Left renal pelvis (tissue), 4 donors: ENCODE measurements at places on chromosomes 13 and 19. TPM values are rescaled to one million over a fixed set of nuclear protein-coding genes. Genes with fewer than 3 reads are reported as not detected.

EMP3 gene
- 79.1 TPM for polyA plus RNA-seq

CLEC4G gene
- 0.31 TPM for polyA plus RNA-seq

KIR2DL3 gene
- polyA plus RNA-seq = not detected

CYP4F3 gene
- polyA plus RNA-seq = 0.89 TPM

VWA8 gene
- 21.4 TPM for polyA plus RNA-seq

ZNF99 gene
- polyA plus RNA-seq = 0.70 TPM

OR7C1 gene
- 0.59 TPM for polyA plus RNA-seq

TSC22D1 gene
- 255 TPM for polyA plus RNA-seq

LRCH1 gene
- 30.1 TPM for polyA plus RNA-seq

SLC7A1 gene
- polyA plus RNA-seq = 15.8 TPM

TEX101 gene
- polyA plus RNA-seq = 0.11 TPM

CEACAM16 gene
- not detected for polyA plus RNA-seq

TMIGD2 gene
- polyA plus RNA-seq = 0.21 TPM

ABHD13 gene
- 19.5 TPM for polyA plus RNA-seq

NR1H2 gene
- 25.9 TPM for polyA plus RNA-seq

LIG4 gene
- polyA plus RNA-seq = 16.9 TPM

EEF1AKMT1 gene
- 19.6 TPM for polyA plus RNA-seq

NRTN gene
- polyA plus RNA-seq = 2.5 TPM
